ENCODE measurements at places on chromosomes 2 and 18.

- no peak for DNase-seq
These were observed 1.5 kb downstream of the GAD1 start for GRCh38 chr2:170818036-170818751.

DNA sequence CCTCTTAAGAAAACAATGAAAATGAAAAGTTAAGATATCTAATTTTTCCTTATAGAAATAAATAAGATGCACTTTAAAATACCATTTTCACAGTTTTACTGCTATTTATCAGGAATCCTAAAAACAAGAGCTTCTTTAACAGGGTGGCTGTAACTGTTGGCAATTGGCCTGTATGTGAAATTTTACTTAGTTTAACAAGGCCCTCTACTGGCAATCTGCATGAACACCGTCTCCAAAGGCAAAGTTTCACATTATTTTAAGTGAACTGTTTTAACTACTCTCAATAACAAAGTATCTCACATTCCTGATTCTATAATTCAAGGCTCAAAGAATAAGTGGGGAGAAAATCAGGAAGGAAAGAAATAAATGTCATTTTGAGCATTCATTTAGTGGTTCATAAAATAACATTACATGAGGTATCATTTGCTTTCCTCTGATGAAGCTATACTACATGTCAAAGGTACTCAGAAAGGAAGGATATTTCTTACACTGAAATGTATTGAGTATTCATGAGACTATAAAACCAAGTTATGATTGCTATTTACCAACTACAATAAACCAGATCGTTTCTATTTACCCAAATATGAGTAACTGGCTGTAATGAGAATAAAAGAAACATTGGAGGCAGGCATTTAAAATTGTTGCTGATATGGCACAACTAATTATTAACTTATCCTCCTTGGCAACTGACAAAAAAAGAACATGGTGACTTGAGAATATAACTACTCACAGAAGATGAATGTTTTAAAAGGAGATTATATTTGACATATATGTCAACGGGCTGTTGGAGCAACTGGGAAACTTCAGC, 7.0 kb downstream of the NCKAP5 start:
- DNase-seq: no peak

- no peak for DNase-seq
These were observed 239.9 kb downstream of the PAX3 start for GRCh38 chr2:222058819-222059445.

DNA sequence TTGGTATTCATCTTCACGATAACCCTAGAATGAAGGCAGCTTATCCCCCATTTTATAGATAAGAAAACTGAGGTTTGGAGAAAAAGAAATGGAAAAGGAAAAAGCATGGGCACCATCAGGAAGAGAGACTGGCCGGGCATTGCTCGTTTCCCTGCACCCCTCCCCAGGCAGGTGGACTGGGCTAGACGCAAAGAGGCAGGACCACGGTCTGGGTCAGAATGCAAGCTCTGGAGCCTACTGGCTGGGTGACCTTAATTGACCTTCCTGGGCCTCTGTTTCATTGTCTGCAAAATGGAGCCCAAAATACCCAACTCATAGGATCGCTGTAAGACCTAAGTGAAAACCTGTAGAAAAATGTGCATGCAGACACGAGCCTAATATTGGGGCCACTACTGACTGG, 135.3 kb upstream of the GLI2 start:
- DNase-seq: no peak

- peak; percentile 54 for DNase-seq
These were observed 1.4 kb downstream of the PHLPP1 start for GRCh38 chr18:62716619-62717168.

DNA sequence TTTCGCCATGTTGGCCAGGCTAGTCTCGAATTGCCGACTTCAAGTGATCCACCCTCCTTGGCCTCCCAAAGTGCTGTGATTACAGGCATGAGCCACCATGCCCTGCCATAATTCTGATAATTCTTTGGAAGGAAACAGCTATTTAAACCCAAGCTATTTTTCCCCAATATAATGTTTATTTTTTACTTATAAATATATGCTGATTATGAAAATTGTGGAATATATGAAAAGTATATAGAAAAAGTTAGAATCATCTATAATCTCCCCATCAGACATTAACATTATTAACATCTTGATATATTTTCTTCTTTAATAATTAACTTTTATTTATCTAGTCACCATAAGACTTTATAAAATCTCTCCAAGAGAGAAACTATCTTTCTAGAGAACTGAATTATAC, 41.2 kb downstream of the HADHB start:
- no peak for DNase-seq

GRCh38 chr2:130352237-130352636, 3.6 kb upstream of the PTPN18 start:
- no peak for DNase-seq

DNA sequence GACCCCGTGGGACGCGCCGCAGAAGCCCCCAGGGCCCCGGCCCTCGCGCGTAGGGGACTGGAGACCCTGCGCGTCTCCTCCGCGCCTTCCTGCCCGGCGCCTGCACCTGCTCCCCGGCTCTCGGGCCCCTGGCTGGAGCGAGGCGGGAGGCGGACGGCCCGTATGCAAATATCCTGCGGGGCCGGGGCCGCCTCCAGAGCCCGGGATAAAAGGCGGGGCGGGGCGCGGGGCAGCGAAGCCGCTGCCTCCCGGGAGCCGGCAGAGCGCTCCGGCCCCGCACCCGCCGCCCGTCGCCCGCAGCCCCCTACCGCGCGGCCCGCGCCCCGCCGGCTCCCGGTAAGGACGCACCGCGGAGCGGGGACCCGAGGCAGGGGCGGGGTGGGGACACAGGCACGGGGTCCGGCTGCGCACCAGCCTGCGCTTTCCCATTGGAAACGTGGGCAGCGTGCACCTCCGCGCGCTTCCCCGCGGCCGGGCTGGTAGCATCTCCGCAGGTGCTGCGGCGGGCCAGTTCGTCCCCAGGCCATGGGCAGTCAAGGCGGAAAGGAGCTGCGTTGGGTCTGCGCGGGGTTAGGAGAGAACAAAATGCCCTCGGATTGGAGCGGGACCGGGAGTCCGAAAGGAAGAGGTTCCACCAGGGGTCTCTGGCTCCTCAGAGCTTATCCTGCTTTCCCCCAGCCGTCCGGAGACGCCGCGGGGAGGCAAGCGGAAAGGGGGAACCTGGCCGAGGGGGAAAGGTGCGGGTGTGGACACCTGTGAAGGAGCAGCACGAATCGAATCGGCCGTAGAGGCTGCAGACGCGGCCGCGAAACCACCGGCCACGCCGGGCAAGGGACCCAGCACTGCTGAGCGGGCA, at the start of gene ATP6V1C2:
TSS of gene ATP6V1C2 (plus strand) at position 235 of the 856 bp plus-strand sequence. CDS start 1,220 bp downstream, outside the sequence.
- DNase-seq: peak; percentile 74

- DNase-seq: no peak
These were observed 758 bp downstream of the CFAP221 start for GRCh38 chr2:119544939-119545475.

DNA sequence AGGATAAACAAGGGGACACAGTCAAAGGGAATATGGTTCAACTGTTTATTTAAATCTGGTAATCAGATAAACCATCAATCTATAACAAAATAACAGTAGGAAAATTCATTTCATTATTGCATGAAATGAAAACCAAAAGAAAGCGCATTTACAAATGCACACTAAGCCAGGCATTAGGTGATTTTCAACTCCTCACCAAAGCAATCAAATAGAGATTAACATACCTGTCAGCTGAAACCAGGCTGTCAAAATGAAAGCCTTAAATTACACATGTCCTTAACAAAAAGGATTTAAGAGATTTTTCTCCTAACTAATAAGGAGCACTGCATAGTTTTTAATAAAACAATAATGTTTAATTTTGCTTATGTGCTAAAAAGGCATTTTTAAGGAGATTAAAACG, 23.0 kb downstream of the STK39 start:
- DNase-seq: no peak

- no peak for DNase-seq
These were observed 21.1 kb downstream of the ABCB11 start for GRCh38 chr2:169009865-169010579.

- DNase-seq: no peak
These were observed 5.1 kb downstream of the ADRA2B start for GRCh38 chr2:96111257-96111640.

GRCh38 chr18:39441648-39442047, 1876.0 kb upstream of the CELF4 start:
- no peak for DNase-seq

- no peak for DNase-seq
These were observed 124.9 kb downstream of the RDH14 start for GRCh38 chr2:18435426-18436037.

GRCh38 chr2:20653695-20654534, 3.0 kb upstream of the HS1BP3 start:
- no peak for DNase-seq

GRCh38 chr2:11625671-11626070, 44.3 kb downstream of the NTSR2 start:
- no peak for DNase-seq

GRCh38 chr2:242015108-242016065, 145.9 kb downstream of the RTP5 start:
- no peak for DNase-seq

DNA sequence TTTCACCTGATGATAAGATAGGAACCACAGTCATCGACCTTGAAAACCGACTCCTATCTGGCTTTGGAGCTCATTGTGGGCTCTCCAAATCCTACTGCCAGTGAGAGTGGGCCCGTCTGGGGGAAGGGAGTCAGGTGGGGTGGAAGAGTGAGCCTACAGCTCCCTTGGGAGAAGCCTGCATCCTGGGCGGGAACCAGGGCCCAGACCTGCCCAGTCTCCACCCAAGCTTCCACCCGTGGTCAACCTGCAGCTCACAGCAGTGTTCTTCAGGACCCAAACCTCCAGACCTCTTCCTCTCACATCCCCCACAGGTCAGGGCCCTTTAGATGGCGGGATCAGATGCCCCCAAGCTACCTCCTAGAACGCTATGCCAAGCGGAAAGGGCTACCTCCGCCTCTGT, 40.2 kb downstream of the LMAN2L start:
- no peak for DNase-seq

- DNase-seq: no peak
These were observed 146.7 kb downstream of the PDE1A start for GRCh38 chr2:182280118-182280517.

GRCh38 chr2:27754138-27754588, 17.4 kb upstream of the MRPL33 start:
- peak; percentile 34 for DNase-seq

GRCh38 chr2:172287605-172288315, 139.6 kb upstream of the ITGA6 start:
- DNase-seq: no peak

- peak; percentile 85 for DNase-seq
These were observed 20.5 kb upstream of the ZNF236 start for GRCh38 chr18:76801567-76802505.

Data from GM12892 (cell line).